Activated CD4-positive, alpha-beta T cell treated with anti-CD3 and anti-CD28 coated beads for 36 hours (primary cell): ENCODE measurements at places on chromosomes 11 and 22. TPM values are rescaled to one million over a fixed set of nuclear protein-coding genes. Genes with fewer than 3 reads are reported as not detected.

- H3K4me3 ChIP-seq: no peak overlapping the region
- no peak for DNase-seq
- no peaks in the 10 kb centered on the region for H3K4me1 ChIP-seq
- no peaks in the 10 kb centered on the region for H3K36me3 ChIP-seq
- H3K27ac ChIP-seq: no peak overlapping the region
Measured at GRCh38 chr11:26632691-26633159, 60.7 kb upstream of the MUC15 start.

- no peak for DNase-seq
- H3K4me3 ChIP-seq: no peak overlapping the region
- H3K27me3 ChIP-seq: no peaks in the 10 kb centered on the region
Measured at GRCh38 chr11:120792306-120792705, 231.6 kb upstream of the TBCEL start.

SEPTIN3 gene
- total RNA-seq: 2.2 TPM

TMEM121B gene
- 0.14 TPM for total RNA-seq

C22orf42 gene
- not detected for total RNA-seq
